Natural killer cell treated with Interleukin-12 subunit alpha and Interleukin-12 subunit beta and Interleukin-15 and Interleukin-18, amount 100 ng/mL, for 72 hours (primary cell): ENCODE measurements at places on chromosomes 12 and 14. TPM values are rescaled to one million over a fixed set of nuclear protein-coding genes. Genes with fewer than 3 reads are reported as not detected.

- DNase-seq = no peak
- H3K4me3 ChIP-seq = no peak overlapping the region
- no peak overlapping the region for H3K27ac ChIP-seq
Measured at GRCh38 chr12:5171701-5172100, 128.0 kb downstream of the KCNA5 start.

DNA sequence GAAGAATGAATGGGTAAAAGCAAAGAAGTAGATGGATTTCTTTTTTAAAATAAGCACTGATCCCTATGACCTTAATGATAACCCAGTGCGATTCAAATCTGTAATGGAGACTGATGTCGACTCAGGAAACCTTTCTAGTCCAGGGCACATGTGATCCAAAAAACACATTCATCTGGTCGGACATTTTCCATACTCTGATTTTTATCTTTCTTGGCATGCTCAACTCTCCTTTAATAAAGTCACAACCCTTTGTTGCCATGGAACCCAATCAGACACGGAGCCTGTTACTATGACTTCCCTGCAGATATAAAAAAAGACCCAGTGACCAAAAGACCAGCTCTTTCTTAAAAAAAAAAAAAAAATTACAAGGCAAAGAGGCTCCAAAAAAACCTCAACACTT lies 27.9 kb downstream of the TMCC3 start:
- H3K4me3 ChIP-seq = peak overlapping the region; percentile 82
- H3K36me3 ChIP-seq = no peaks in the 10 kb centered on the region
- peaks cover 24% of the 10 kb centered on the region for H3K4me1 ChIP-seq
- peak overlapping the region; percentile 92 for H3K27ac ChIP-seq
- DNase-seq = no peak
- H3K27me3 ChIP-seq = no peaks in the 10 kb centered on the region

GRCh38 chr14:55446127-55446736 lies 5.8 kb upstream of the TBPL2 start:
- no peaks in the 10 kb centered on the region for H3K4me1 ChIP-seq
- H3K4me3 ChIP-seq = no peak overlapping the region
- no peak overlapping the region for H3K27ac ChIP-seq

DNA sequence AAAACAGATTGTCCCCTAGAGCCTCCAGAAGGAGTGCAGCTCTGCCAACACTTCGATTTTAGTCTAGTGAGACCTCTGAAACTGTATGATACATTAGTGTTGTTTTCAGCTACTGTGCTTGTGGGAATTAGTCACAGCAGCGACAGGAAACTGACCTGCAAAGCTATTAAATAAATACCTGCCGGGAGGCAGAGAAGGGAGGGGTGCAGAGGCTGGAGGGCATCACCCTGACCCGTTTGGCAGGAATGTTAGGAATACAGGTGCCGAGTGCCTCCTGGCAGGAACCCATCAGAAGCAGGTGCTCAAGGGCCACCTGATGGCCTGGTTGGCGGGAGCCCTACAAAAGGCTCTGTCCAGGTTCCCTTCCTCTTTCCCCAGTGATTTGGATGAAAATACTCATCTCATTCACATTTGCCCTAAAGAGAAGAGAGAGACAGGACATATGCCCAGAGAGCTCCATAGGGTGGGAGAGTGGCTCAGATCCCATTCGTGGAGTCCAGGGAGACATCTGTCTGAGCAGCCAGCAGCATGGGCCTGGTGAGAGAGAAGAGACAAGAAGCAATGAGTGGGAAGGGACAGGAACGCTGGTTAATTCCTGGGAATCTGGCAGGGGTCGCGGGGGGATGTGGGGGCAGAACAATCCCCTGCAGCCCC lies 44.6 kb downstream of the C14orf132 start:
- H3K27ac ChIP-seq = no peak overlapping the region
- no peak overlapping the region for H3K4me3 ChIP-seq
- no peak for DNase-seq
- H3K4me1 ChIP-seq = no peaks in the 10 kb centered on the region

- H3K4me3 ChIP-seq = no peak overlapping the region
- no peaks in the 10 kb centered on the region for H3K36me3 ChIP-seq
- no peaks in the 10 kb centered on the region for H3K4me1 ChIP-seq
Measured at GRCh38 chr12:2650261-2651067, 144.3 kb upstream of the FKBP4 start.

DNA sequence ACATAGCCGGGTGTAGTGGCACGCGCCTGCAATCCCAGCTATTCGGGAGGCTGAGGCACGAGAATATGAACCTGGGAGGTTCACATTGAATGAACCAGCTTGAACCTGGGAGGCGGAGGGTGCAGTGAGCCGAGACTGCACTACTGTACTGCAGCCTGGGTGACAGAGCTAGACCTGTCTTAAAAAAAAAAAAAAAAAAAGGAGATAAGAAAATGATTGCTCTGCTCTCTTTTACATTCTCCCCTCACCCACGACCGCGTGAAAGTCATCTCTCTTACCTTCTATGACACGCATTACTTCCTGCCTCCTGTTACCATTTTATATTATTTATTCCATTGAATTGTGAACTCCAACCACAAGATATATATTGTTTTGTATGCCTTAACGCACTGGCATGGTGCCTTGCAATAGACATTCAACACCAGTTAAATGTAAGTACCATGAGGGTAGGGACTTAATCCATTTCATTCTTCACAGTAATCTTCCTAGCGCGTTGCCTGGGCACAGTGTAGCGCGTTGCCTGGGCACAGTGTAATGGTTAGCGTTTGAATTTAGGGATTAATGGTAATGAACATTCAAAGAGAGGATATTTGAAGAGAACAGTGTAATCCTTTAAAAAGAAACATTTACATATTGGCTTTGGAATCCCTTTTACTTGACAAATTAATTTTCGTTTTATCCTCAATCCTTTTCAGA lies 2.7 kb downstream of the RAP1B start:
- H3K27me3 ChIP-seq = no peaks in the 10 kb centered on the region
- peak overlapping the region; percentile 99 for H3K4me3 ChIP-seq
- H3K27ac ChIP-seq = peak overlapping the region; percentile 99
- peaks cover 35% of the 10 kb centered on the region for H3K36me3 ChIP-seq
- DNase-seq = no peak
- H3K4me1 ChIP-seq = peaks cover 57% of the 10 kb centered on the region

TTC9 gene
- 1.6 TPM for total RNA-seq

LTBR gene
- 2.3 TPM for total RNA-seq

KLRF1 gene
- total RNA-seq = 1.7 TPM

ISCU gene
- total RNA-seq = 66.1 TPM

DPPA3 gene
- not detected for total RNA-seq
